ENCODE measurements at places on chromosomes 1 and 21. TPM values are rescaled to one million over a fixed set of nuclear protein-coding genes. Genes with fewer than 3 reads are reported as not detected.
A peak's percentile ranks its signal among the peaks of the same experiment; 100 is the strongest.

Gene DCST1
- not detected for total RNA-seq

Gene FNDC10
- total RNA-seq = 0.84 TPM

DNA sequence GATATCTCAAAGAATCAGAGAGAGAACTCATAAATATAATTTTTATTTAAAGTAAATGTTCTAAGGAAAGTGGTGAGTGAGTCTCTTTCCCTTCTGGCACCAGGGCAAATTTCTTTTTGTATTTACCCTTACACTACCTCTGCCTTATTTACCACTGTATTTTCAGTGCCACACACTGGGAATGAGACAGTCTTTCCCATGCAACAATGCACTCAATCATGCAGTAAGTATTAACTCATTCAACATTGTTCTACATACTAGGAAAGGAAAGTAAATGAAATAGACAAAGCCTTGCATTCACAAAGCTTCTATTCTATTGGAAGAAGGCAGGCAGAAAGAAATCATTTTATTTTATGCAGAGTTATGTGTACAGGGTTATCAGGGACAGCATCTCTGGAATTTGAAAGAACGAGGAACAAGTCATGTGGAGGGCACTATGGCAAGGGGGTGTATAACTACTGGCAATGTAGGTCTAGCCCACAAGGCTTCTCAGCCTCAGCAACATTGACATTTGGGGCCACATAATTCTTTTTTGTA is 129.8 kb upstream of the PRDX6 start:
- H3K4me1 ChIP-seq = no peaks in the 10 kb centered on the region
- H3K27me3 ChIP-seq = no peaks in the 10 kb centered on the region
- DNase-seq = no peak
- H3K4me3 ChIP-seq = no peak overlapping the region
- no peaks in the 10 kb centered on the region for H3K36me3 ChIP-seq

Gene THEM4
- 14.5 TPM for total RNA-seq

GRCh38 chr1:210448297-210448892 is 119.7 kb downstream of the HHAT start:
- no peaks in the 10 kb centered on the region for H3K27me3 ChIP-seq
- H3K4me3 ChIP-seq = no peak overlapping the region
- no peaks in the 10 kb centered on the region for H3K36me3 ChIP-seq
- no peak overlapping the region for H3K27ac ChIP-seq
- H3K4me1 ChIP-seq = no peaks in the 10 kb centered on the region
- no peak for DNase-seq

Gene S100A5
- not detected for total RNA-seq

- no peak for DNase-seq
- H3K27me3 ChIP-seq = no peaks in the 10 kb centered on the region
- H3K36me3 ChIP-seq = peaks cover 28% of the 10 kb centered on the region
- H3K4me3 ChIP-seq = peak overlapping the region; percentile 83
Measured at GRCh38 chr1:179883745-179884138, 1.7 kb downstream of the TOR1AIP1 start.

Gene BGLAP
- not detected for total RNA-seq

DNA sequence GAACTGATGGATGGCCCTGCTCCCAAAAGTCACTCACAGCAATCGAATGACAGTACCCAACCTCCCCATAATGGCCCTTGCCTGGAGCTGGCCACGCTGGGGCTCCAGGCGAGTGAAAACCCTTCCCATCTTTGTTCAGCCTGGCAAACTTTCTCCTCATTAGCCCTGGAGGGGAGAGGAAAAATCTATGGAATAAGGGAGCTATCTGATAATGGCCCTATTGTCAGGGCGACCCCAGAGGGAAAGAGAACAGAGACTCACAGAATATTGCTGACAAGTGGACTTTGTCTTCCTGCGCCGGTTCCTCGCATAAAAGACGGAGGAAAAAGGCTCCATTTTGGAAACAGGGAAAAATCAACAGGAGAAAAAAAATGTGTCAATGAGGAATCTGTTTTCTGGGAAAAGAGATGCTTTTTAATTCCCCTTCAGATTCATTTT is 13.0 kb upstream of the ARHGEF16 start:
- no peak overlapping the region for H3K27ac ChIP-seq
- no peaks in the 10 kb centered on the region for H3K27me3 ChIP-seq
- DNase-seq = no peak

- DNase-seq = no peak
- no peak overlapping the region for H3K4me3 ChIP-seq
- no peaks in the 10 kb centered on the region for H3K4me1 ChIP-seq
- no peak overlapping the region for H3K27ac ChIP-seq
- H3K36me3 ChIP-seq = no peaks in the 10 kb centered on the region
- no peaks in the 10 kb centered on the region for H3K27me3 ChIP-seq
Measured at GRCh38 chr1:37006132-37006868, 28.0 kb downstream of the GRIK3 start.

GRCh38 chr1:20361805-20362381 is 71.2 kb downstream of the VWA5B1 start:
- no peaks in the 10 kb centered on the region for H3K27me3 ChIP-seq
- H3K4me3 ChIP-seq = no peak overlapping the region
- no peaks in the 10 kb centered on the region for H3K36me3 ChIP-seq
- H3K4me1 ChIP-seq = peaks cover 27% of the 10 kb centered on the region
- no peak overlapping the region for H3K27ac ChIP-seq

Gene USH2A
- total RNA-seq = 1.9 TPM

DNA sequence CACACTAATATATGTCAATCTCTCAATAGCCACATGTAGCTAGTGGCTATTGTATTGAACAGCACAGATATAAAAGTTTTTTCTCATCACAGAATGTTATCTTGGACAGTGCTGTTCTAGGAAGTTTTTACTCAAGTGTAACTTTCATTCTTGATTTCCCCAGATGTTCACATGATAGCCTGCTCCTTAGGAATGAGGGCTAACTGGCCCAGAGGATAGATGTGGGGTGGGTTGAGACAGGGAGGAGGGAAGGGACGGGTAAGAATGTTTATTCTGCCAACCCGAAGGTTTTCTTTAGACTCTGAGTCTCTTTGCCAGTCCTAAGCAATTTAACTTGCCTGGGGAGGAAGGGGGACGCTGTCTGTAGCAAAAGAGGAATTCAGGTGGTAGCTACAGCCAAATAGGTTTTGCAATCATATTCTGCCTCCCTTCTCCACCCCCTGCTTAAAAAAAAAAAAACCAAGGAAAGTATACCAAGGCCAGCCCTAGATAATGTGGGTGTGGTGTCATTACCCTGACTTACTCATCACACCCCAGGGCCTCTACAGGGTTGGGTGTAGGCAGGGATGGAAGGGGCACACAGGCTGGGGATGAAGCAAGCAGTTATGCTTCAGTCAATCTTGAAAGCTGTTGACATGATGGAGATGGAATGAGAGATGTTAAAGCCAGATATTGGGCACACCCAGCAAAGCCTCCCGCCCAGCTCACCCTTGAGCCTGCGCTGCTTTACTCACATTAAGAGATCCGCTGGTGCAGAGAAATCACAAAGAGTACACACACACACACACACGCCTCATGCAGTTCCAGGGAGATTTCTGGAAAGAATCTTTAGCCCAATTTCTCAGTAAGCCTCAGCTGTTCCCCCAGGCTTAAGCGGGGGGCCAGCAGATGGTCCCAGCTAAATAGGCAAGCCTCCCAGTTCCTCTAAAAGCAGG is 59.9 kb downstream of the PLXNA2 start:
- H3K27ac ChIP-seq = peak overlapping the region; percentile 83
- peak overlapping the region; percentile 9 for H3K4me3 ChIP-seq
- peaks cover 85% of the 10 kb centered on the region for H3K4me1 ChIP-seq
- no peak for DNase-seq
- H3K27me3 ChIP-seq = no peaks in the 10 kb centered on the region
- no peaks in the 10 kb centered on the region for H3K36me3 ChIP-seq

Gene SH2D1B
- 1.2 TPM for total RNA-seq

Gene PLA2G2D
- total RNA-seq = not detected

GRCh38 chr1:23936481-23937176 is 23.0 kb upstream of the PNRC2 start:
- H3K4me1 ChIP-seq = peaks cover 1% of the 10 kb centered on the region
- no peaks in the 10 kb centered on the region for H3K36me3 ChIP-seq
- H3K27me3 ChIP-seq = no peaks in the 10 kb centered on the region
- DNase-seq = no peak
- no peak overlapping the region for H3K4me3 ChIP-seq

DNA sequence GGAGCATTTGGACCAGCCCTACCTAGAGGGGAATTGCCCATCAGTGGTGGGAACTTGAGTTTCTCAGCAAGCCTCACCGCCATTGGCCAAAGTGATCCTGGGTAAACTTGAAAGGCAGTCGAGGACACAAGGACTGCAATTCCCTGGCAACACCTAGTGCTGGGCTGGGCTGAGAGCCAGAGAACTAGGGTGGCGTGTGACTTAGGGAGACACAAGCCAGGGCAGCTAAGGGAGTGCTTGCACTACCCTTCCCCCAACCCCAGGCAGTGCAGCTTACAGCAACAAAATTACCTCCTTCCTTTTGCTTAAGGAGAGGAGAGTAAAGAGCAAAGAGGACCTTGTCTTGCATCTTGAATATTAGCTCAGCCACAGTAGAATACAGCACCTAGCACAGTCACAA is 176.9 kb upstream of the PRMT6 start:
- H3K4me1 ChIP-seq = peaks cover 19% of the 10 kb centered on the region
- H3K4me3 ChIP-seq = no peak overlapping the region
- H3K27ac ChIP-seq = no peak overlapping the region
- no peak for DNase-seq

Gene TMEM269
- total RNA-seq = not detected

DNA sequence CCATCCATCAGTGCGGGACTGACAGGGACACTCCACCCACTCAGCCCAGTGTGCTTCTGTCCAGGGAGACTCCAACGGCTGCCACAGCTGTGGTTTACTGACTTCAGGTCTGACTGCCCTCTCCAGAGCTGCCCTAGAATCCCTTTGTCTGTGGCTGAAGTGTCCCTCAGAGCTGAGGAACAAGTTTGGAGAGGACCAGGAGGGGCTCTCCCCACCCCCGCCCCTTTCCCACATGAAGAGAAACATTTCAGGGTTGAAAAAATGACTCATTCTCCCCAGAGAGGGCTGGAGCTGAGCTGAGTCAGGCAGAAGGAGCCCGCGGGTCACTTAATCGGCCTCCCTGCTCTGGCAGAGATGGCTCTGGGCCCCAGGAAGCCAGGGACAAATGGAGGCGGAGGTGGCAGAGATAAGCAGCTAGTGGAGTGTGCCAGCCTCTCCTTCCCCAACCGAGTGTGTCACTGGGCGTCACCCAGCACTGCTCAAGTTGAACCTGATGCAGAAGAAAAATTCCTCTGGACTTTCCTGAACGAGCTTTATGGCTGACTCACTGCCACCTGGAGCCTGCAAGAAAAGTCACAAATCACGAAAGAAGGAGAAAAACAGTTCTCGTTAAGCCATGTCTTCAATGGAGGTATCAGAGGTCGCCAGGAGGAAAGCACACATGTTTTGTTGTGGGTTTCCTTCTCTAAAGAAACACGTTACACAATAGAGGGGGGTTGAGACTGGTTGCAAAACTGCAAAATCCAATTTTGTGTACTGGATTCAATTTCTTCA is 34.3 kb upstream of the ECE1 start:
- DNase-seq = no peak
- H3K27ac ChIP-seq = peak overlapping the region; percentile 83
- no peaks in the 10 kb centered on the region for H3K36me3 ChIP-seq
- H3K4me3 ChIP-seq = no peak overlapping the region

GRCh38 chr1:27521336-27521831 is 31.4 kb upstream of the WASF2 start:
- H3K27me3 ChIP-seq = no peaks in the 10 kb centered on the region
- no peaks in the 10 kb centered on the region for H3K36me3 ChIP-seq
- H3K4me3 ChIP-seq = peak overlapping the region; percentile 17
- peaks cover 77% of the 10 kb centered on the region for H3K4me1 ChIP-seq
- no peak for DNase-seq
- peak overlapping the region; percentile 74 for H3K27ac ChIP-seq

Gene F13B
- not detected for total RNA-seq

- H3K27me3 ChIP-seq = no peaks in the 10 kb centered on the region
- peaks cover 32% of the 10 kb centered on the region for H3K36me3 ChIP-seq
- H3K27ac ChIP-seq = peak within 1 kb of the TSS; percentile 81
- H3K4me1 ChIP-seq = peaks cover 13% of the 10 kb centered on the region
- peak within 1 kb of the TSS; percentile 76 for H3K4me3 ChIP-seq
Measured at GRCh38 chr1:26900001-26900814, at the start of gene GPATCH3. GPATCH3 (minus strand) TSS chr1:26900467; CDS start chr1:26900442, 25 bp downstream.

- no peak for DNase-seq
- no peaks in the 10 kb centered on the region for H3K36me3 ChIP-seq
- H3K4me1 ChIP-seq = no peaks in the 10 kb centered on the region
- H3K27me3 ChIP-seq = no peaks in the 10 kb centered on the region
- no peak overlapping the region for H3K4me3 ChIP-seq
- H3K27ac ChIP-seq = no peak overlapping the region
Measured at GRCh38 chr1:76352741-76353435, 278.3 kb downstream of the ST6GALNAC3 start.

Data from esophagus muscularis mucosa (tissue), 4 donors.